Lung microvascular endothelial cell (primary cell): ENCODE measurements at places on chromosomes 3 and 15.

DNA sequence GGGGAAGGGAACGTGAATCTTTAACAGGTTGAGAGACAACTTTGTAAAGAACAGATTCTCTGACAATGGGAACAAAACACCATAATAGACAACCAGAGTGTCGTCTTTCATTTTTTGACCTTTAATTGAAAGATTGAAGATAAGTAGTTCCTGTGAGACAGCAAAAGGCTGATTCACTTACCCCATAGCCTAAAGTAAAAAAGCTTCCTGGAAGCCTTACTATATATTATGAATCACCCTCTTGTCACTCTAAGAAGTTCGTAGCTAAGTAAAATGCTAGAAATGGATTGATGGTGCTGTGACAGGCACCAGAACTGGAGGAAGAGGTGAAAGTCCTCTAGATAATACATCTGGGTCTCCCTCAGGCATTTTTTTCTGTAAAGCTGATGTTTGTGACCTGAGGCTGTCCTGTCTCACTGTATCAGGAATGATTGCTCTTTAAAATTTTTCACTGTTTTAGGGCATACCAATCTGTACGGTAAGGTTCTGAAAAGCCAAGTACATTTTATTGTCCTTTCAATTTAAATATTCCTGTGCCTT lies 824.6 kb upstream of the SEMA6D start:
- DNase-seq = no peak

GRCh38 chr15:94844198-94844537 lies 612.8 kb downstream of the MCTP2 start:
- no peak for DNase-seq

DNA sequence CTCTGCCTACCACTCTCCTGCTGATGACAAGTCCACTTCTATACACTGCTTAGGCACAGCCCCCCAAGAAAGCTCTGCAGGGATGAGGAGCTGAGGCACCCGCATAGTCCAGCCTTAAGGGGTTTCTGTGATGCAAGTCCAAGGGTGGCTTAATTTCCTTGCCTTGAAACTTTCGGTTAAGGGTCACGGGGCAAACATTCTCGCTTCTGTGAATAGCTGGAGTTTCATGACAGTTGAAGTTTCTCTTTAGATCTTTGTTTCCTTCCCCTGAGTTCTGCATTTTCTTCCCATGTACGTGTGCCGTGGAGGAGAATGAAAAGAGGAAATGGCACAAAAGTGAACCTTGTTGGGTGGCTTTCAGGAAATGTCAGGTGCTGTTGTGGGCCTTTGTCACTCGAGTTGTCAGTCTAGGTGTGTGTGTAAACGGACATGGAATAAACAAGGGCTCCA lies 7.0 kb downstream of the GPR160 start:
- no peak for DNase-seq

GRCh38 chr3:128585189-128585588 lies 65.4 kb downstream of the RPN1 start:
- no peak for DNase-seq

GRCh38 chr3:71582036-71582611 lies 1.4 kb downstream of the FOXP1 start:
- DNase-seq = peak; percentile 52

DNA sequence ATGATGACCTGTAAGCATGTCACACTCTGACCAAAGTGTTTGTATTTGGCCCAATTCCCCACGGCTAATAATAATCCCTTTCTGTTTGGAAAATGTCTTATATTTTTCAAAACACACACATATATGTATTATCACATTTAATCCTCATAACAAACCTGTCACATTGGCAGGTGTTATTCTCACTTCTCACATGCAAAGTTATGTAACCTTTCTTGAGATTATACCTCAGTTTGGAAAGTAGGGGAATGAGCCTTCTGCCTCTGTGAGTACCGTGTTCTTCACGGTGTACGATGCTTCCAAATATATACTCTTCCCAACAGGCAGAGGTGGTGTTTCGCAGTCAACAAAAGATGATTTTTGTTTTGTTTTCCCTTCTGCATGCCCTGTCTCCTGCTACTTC lies 205.6 kb downstream of the TP63 start:
- no peak for DNase-seq

DNA sequence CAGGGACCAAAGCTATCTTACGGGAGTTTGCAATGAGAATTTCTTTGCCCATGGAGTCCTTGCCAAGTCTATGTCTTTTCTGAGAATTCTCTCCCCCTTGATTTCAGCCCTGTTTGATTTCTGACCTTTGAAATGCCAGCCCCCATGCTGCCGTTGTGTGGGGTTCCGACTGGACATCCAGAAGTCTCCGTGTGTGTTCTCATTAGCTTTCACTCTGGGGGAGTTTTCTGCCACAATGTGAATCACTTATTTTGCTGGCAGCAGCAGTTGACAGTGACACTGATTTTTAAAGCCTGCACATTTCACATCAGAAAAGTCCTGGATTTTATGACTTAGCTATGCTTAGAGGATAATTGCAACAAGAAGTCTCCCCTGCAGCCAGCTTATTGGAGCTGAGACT lies 98.4 kb upstream of the CTDSPL start:
- DNase-seq = no peak

DNA sequence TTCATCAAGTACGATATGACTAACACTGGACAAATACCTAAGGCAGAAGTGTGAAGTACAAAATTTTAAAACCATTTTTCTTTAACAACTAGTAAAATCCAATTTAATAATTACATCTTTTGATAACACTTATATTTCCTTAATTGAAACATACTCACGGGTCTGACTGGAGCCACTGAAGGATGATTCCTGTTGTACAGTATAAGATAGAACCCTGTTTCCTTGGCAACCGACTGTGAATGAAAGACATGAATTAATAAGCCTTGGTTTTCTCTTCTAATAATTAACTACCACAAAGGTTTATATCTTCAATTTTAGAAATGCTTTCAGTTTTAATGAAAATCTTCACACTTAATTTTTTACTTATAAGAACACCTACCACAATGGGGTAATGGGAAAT lies 19.4 kb downstream of the DHX36 start:
- DNase-seq = no peak

- no peak for DNase-seq
These were observed 41.3 kb downstream of the GOLIM4 start for GRCh38 chr3:168054447-168054846.

DNA sequence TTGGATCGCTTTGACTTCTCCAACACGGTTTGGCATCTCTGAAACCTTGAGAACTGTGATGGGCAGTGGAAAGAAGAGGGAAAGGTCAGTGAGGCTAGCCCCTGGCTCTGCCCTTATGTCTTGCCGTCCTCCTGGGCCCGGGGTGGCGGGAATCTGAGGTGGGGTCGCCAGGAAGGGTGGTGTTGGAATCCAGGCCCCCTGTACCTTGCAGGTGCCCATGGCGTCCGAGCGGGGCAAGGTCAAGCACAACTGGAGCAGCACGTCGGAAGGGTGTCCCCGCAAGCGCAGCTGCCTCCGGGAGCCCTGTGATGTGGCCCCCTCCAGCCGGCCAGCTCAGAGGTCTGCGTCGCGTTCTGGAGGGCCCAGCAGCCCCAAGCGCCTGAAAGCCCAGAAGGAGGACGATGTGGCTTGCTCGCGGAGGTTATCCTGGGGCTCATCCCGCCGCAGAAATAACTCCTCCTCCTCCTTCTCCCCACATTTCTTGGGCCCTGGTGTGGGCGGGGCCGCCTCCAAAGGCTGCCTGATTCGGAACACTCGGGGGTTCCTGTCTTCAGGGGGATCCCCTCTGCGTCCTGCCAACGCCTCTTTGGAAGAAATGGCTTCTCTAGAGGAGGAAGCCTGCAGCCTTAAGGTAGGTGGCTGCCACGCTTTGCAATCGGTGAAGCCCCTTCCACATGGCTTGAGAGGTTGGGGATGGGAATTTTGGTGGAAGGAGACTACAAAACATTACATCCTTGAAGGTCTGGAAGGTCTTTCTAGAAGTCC lies 907 bp downstream of the TATDN2 start:
- peak; percentile 23 for DNase-seq

GRCh38 chr15:99320374-99321215 lies 69.3 kb downstream of the LRRC28 start:
- no peak for DNase-seq

GRCh38 chr3:48268381-48268935 lies 27.6 kb downstream of the ZNF589 start:
- no peak for DNase-seq

DNA sequence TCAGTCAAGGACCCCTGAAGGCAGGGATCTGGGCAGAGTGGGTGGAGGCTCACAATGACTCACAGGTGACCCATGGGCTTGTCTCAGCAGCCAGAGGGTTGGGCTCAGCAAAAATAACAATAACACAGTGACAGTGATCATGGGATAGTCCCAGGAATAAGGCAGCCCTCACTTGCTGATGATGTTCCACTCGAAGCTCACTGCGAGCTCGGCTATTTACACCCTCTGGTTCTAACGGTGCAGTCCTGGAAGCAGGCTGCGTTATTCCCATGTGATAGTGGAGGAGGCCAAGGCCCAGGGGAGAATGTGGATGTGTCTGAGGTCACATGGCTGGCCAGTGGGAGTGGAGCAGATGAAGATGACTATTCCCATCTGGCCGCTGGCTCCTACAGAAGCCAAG lies 16.2 kb downstream of the CCDC33 start:
- peak; percentile 29 for DNase-seq

GRCh38 chr3:85592256-85592655 lies 633.5 kb downstream of the CADM2 start:
- no peak for DNase-seq

- peak; percentile 96 for DNase-seq
These were observed 48.0 kb upstream of the RAB6B start for GRCh38 chr3:133943639-133944141.

DNA sequence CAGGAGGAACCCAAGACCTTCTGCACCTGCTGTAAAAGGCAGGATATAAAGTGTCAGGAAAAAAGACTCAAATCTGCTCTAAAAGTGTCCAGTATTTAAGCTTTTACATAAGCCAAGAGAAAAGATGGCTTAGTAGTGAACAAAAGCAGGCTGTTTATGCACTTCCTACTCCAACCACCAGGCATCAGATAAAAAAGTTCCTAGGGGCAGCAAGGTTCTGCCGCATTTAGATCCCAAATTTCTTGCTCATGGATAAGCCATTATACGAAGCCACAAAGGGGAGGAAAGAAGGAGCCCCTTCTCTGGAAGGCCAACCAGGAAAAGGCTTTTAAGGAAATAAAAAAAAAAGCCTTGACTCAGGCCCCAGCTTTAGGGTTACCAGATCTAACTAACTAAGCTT lies 10.6 kb upstream of the SLC9C1 start:
- DNase-seq = no peak

DNA sequence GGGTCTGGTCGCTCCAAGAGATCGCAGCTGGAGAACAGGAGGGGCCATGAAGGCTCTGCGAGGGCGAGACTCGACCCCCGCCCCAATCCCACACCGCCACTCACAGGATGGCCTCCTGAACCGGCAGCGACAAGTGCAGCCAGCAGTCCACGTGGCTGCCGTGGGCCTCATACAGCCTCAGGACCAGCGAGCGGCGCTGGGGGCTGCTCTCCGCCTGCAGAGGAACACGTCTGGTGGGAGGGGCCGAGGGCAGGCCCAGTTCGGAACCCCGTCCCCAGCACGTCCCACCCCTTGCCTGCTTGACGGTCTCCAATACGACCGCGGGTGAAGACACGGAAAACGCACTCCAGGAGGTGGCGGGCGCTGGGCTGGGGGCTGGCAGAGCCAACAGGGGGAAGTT lies 9.2 kb downstream of the NEIL1 start:
- no peak for DNase-seq

- DNase-seq = no peak
These were observed 4.5 kb downstream of the SOX14 start for GRCh38 chr3:137768361-137769321.

DNA sequence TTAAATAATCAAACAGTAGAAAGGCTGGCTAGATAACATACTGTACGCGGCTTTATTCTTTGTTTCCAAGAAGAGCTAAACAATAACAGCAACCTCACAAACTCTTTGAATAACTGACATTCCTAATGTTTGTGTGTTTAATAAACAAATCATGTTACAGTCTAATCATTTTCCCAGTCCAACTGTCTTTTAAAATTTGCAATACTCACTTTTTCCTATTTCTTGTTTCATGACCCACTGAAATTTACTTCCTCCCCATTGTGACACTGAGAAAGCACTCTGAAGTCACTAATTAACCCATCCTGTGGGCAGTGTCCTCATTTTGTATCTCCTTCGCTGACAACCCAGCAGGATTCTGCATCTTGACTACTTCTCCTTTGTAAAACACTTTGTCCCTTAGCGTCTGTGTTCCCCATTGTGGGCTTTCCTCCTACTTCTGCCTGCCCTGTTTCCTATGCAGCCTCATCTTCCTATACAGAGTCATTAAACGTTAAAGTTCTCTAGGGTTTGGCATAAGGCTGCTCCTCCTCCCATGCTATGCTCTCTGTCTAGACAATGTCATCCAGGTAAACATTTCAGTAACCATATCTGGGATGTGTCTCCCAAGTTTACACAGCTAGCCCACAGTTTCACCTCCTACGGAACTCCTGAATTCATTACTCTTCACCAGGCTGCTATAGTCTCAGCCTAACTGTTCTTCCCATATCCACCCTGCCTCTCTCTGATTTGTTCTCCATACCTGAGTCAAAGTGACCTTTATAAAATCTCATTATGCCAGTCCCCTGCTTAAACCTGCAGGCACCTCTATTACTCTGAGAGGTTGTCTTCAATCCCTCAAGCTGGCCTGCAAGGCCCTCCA lies 148.9 kb downstream of the GREM1 start:
- no peak for DNase-seq

DNA sequence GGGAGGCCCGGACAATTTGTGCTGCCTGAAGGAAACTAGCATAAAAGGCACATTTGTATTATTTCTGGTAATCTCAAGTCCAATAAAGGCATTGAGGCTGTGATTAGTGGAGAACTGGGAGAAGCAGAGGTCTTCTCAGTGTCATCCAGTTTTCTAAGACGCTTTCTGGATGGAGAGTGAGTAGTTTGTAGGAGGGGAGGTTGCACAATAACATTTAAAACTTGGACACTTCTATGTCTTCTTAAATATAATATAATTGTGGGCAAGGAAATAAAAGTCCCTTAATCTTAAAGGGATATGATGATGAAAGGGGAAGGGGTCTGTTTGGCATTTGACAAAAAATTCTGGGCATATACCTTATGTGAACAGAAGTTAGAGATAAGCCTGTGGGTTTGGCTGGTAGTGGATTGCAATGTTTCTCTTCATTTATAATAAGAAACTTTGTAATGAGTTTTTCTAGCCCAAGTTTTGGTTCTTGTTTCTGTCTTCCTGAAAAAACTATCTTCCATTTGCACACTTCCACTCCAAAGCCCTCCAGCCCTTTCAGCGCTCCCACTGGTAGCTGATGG lies 291.6 kb upstream of the TGFBR2 start:
- DNase-seq = no peak

GRCh38 chr15:84810073-84810840 lies 6.9 kb upstream of the ALPK3 start:
- DNase-seq = no peak
